ENCODE measurements at places on chromosomes 4 and X. TPM values are rescaled to one million over a fixed set of nuclear protein-coding genes. Genes with fewer than 3 reads are reported as not detected.

Gene TEX13C
- total RNA-seq = not detected

Gene ATP2B3
- total RNA-seq = 7.1 TPM

Gene HSFX2
- total RNA-seq = not detected

Gene CTAG2
- not detected for total RNA-seq

Gene TLR6
- total RNA-seq = 0.49 TPM

Gene CT45A6
- total RNA-seq = not detected

Gene GPR143
- 0.98 TPM for total RNA-seq

Gene FGFBP2
- not detected for total RNA-seq

Gene TMEM156
- total RNA-seq = 0.74 TPM

Gene GSX2
- 1.7 TPM for total RNA-seq

Gene PLAC1
- not detected for total RNA-seq

Gene CLCN4
- 66.1 TPM for total RNA-seq

Gene MAGEE2
- total RNA-seq = 3.2 TPM

Gene EDNRA
- 5.4 TPM for total RNA-seq

Gene PHKA2
- 16.2 TPM for total RNA-seq

Gene RBM47
- total RNA-seq = 22.4 TPM

Gene TLR10
- 0.74 TPM for total RNA-seq

Gene IBSP
- total RNA-seq = under 0.01 TPM

Gene POLN
- total RNA-seq = 5.2 TPM

Gene PCDH18
- 17.9 TPM for total RNA-seq

Gene HSFX3
- not detected for total RNA-seq

Gene ERAS
- total RNA-seq = not detected

Gene GLUD2
- 0.49 TPM for total RNA-seq

Gene SRPK3
- 0.25 TPM for total RNA-seq

Gene GPR50
- not detected for total RNA-seq

Gene SCRG1
- total RNA-seq = 3.0 TPM

Gene TLR1
- 8.9 TPM for total RNA-seq

Gene GABRB1
- total RNA-seq = 72.0 TPM

Gene LRIT3
- total RNA-seq = 0.25 TPM

Gene PABPC5
- total RNA-seq = 8.9 TPM

Gene PAGE2B
- not detected for total RNA-seq

Gene DTHD1
- total RNA-seq = 0.74 TPM

Gene GABRA4
- total RNA-seq = 22.4 TPM

Gene PRKG2
- 9.6 TPM for total RNA-seq

Gene COL4A6
- 3.2 TPM for total RNA-seq

Gene IGSF1
- 1.2 TPM for total RNA-seq

Gene FABP2
- total RNA-seq = not detected

Gene KLHL13
- 35.2 TPM for total RNA-seq

Gene MGAT4D
- total RNA-seq = not detected

Gene GLOD5
- total RNA-seq = not detected

Gene PABPC1L2B
- not detected for total RNA-seq

Gene KIT
- total RNA-seq = 75.5 TPM

Gene FMR1NB
- total RNA-seq = not detected

Gene NWD2
- total RNA-seq = 29.0 TPM

Gene SLITRK4
- 36.9 TPM for total RNA-seq

Gene STATH
- total RNA-seq = not detected

Gene AKAP4
- not detected for total RNA-seq

Data from temporal lobe (tissue), 4 donors.